ENCODE measurements at places on chromosomes 13 and 19. TPM values are rescaled to one million over a fixed set of nuclear protein-coding genes. Genes with fewer than 3 reads are reported as not detected.
A peak's percentile ranks its signal among the peaks of the same experiment; 100 is the strongest.

- DNase-seq, result no peak
Observed at GRCh38 chr13:63880705-63881104, 2465.1 kb upstream of the PCDH20 start.

DNA sequence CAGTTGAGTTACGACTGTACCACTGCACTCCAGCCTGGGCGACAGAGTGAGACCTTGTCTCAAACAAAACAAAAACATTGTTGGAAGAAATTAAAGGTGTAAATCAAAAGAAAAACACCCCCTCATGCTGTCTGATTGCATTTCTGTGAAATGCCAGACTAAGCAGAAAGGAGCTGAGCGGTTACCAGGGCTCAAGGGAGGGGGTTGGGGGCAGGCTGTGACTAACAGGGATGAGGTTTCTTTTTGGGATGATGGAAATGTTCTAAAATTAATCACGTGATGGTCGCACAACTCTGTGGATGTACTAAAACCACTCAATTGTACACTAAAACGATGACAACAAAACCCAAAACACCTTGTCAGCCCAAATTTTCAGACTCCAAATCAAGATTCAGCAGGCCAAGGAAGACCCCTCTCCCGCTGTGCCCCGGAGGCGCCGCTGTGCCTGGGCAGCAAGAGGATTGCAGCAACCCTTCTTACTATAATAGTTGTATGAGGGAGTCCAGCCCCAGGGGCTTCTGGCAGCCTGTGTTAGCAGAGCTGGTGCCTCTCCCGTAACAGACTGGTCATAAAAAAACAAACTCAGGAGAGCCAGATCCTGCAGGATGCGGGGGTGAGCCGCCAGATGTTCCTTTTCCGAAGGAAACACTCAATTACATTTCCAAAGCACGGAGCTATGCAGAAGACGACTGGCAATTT lies 20.9 kb downstream of the CAPS start:
- DNase-seq, result no peak

GRCh38 chr13:26062853-26063444 lies 11.1 kb upstream of the SHISA2 start:
- DNase-seq, result peak; percentile 30

Gene PRKD2
- 145 TPM for total RNA-seq

Gene FAM124A
- total RNA-seq, result not detected

- no peak for DNase-seq
Observed at GRCh38 chr13:112113851-112114250, 46.9 kb downstream of the SOX1 start.

Gene ZNF682
- total RNA-seq, result 7.5 TPM

DNA sequence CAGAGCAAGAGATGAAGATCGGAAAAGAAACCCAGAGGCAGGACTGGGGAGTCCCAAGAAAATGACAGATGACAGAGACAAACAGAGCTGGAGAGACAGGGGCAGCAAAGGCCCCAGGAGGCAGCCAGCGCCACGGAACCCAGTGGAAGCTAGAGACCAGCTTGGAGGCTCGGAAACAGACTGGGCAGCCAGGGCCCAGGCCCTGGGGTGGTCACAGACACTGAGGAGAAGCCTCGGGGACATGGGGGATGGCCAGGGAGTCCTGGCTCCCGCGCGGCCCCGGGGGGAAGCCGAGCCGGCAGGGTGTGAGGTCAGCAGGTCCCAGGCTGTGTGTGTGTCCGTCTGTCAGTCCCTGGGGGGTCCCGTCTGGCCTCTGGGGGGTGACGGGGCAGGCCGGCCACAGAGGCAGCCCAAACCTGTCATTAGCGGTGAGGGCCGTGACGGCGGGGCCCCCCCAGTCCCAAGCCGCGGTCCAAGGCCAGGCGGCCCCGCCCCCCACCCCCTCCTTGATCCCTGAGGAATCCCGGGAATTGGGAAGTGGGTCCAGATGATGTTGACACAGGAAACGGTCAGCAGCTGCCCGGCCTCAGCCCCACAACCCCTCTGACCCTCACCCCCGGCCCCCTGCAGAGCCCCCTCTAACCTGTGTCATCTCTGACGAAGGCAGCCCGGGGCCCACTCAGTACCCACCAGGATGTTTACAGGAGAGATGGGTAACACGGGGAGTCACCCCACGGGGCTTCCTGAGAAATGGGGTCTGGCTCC lies 2.5 kb upstream of the TMEM190 start:
- DNase-seq, result no peak

DNA sequence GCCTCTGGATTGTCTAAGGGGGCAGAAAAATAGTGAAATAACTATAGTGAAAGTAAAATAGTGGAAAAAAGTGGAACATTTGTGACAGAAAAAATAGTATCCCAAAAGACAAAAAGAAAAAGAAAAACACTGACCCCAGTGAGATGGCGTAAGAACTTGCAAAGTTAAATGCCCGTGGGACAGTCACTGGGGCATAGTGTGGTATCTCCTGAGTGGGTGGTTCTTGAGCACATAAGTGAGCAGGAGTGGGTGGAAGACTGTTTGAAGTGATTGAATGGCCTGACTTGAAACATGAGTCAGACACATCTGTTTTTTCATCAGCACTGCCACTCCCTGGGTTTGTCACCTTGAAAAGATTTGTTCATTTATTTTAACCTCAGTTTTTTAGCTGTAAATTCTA lies 2.5 kb downstream of the ZNF430 start:
- DNase-seq, result no peak

DNA sequence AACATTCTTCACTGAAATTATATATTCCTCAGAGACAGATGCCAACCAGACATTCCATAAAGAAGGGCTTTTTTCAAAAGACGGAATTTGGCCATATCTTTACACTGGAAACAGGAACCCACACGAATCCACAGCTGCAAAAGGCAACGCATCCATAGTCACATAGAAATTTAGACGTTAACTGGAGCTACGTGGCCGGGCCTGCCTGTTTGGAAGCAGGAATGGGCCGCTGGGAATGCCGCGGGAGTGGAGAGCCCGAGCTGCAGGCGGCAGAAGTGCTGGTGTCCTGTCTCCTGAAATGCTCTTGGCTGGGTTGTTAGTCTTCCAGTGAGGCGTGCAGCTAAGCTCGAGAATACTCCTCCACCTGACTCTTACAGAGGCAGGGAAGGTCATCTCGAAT lies 122.2 kb downstream of the KL start:
- no peak for DNase-seq

DNA sequence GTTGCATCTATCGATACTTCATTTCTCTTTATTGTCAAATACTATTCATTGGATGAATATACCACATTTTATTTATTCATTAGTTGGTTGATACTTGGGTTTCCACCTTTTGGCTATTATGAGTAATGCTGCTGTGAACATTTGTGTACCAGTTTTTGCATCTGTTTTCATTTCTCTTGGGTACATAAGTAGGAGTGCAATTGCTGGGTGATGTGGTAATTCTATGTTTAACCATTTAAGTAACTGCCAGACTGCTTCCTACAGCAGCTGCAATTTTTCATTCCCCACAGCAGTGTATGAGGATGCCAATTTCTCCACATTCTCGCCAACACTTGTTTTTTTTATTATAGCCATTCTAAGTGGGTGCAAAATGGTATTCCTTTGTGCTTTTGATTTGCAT lies 2.6 kb downstream of the KCNJ14 start:
- no peak for DNase-seq

DNA sequence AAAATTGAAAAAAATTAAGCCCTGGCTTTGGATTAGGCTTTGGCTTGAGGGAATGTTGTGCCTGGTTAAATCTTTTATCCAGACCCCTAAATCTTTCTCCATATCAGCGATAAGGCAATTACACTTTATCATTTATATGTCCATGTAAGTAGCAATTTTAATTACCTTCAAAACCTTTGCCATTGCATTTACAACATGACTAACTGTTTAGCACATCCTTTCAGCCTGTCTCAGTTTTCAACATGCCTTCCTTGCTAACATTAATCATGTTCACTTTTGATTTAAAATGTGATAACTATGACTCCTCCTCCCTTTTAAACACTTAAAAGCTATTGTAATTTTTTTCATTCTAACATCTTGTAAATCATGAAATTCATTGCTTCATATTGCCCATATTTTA lies 583.7 kb downstream of the SLITRK1 start:
- no peak for DNase-seq

- no peak for DNase-seq
Observed at GRCh38 chr19:48433337-48433736, 12.4 kb upstream of the GRWD1 start.

Gene RPL18A
- total RNA-seq, result 4,199 TPM

DNA sequence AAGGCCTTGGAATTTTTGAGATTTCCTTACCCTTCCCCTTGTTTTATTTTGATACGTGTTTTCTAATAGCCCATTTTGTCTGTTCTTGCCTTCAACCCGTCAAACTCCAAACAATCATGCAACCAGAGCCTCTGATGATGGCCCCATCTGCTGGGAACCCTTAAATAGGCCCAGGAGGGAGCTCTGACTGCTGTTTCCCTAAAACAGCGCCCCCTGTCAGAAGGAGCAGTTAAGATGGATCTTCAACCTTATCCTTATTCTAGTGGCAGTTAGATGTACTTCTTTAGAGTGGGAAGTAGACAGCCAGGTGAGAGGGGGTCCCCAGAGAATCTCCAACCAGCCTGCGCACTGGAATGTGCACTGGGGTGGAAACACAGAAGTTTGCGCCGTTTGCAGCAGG lies 1031.0 kb upstream of the PCDH9 start:
- DNase-seq, result no peak

DNA sequence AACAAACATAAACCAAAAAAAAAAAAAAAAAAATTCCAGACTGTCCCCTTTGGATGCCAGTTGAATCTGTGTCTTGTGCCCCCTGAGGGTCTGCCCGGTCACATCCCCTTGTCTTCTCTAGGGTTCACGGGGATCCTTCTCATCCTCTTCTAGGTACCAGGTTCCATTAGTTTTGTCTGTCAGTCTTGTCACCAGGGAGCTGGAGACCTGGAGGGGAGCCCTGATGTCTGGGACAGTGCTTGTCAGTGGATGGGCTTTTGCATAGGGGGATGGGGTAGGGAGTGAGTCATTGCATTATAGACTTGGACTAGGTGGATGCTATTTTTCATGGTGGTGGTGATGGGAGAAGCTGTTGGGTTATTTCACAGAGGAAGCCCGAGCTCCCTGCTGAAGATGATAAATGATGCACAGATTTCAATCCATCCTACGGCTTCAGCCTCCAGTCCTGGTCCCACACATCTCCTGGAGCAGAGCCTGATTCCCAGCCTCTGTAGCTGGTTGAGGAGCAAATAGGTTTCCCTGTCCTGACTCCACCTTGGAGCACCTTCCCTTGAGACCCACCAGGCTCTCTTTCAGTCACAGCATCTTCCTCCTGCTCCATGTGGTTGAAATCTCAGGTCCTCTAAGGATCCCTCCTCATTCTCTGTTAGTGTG lies 26.0 kb downstream of the WTIP start:
- no peak for DNase-seq

DNA sequence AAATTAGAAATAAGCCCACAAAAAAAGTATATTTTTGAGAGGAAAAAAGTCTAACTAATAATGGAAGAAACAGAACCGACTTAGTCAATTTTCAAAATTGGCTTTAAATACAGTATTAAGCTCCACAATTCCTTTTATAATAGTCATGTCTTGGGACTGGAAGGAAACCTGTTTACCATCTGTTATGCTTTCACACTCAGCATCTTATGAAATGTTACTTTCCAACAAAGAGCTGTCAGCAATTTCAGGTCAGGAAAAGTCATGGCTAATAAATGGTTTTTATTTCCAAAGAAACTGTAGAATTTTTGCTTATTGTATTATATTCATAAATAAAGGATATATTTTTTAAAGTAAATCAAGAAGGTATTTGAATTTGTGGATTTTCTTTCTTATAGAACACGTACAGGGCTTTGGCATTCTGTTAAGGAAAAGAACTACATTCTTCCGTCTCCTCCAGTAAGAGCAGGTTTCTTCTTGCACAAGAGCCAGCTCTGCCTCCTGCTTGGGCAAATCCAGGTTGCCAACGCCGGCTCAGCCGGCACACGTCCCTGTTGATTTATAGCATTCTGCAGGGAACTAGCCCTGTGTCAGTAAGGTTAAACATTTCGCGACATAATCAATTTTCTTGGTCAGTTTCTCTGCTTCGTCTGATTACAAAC lies 52.9 kb upstream of the GPR12 start:
- no peak for DNase-seq

GRCh38 chr13:50396001-50396400 lies 380.8 kb downstream of the KCNRG start:
- DNase-seq, result no peak

- no peak for DNase-seq
Observed at GRCh38 chr19:32971012-32971595, 654 bp downstream of the CEP89 start.

DNA sequence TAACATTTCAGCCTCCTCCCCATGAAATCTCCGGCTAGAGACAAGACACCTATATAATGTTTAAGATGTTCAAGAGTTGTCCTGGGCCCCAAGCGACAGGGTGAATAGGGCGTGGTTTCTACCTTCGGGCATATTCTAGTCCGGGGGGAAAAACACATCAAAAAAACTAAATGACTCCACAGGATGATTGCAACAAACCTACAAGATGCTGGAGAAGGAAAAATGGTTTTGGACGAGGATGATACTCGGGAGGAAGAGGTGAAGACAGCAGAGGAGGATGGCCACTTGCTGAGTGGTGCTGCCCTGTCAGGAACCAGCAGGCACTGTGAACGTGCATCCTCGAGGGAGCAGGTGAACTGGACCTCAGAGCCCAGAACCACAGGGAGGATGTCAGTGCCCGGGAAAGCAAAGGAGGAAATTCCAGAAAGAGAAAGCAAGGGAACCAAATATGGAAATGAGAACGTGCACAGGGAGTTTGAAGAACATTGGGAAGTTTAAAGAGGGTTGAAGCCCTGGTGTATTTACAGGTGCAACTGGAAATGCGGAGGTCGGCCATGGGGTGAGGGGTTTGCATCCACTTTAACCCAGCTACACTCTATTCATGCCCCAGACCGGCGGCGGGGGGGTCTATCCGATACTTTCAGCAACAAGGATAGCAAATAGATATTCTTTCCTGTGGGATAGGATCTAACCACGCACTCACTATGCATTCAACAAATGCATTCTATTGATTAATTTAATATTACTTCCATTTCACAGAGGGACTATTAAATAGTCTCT lies 50.6 kb downstream of the COL4A1 start:
- DNase-seq, result no peak

- no peak for DNase-seq
Observed at GRCh38 chr13:111241862-111242261, 78.6 kb upstream of the TEX29 start.

Gene CLEC11A
- 3.7 TPM for total RNA-seq

DNA sequence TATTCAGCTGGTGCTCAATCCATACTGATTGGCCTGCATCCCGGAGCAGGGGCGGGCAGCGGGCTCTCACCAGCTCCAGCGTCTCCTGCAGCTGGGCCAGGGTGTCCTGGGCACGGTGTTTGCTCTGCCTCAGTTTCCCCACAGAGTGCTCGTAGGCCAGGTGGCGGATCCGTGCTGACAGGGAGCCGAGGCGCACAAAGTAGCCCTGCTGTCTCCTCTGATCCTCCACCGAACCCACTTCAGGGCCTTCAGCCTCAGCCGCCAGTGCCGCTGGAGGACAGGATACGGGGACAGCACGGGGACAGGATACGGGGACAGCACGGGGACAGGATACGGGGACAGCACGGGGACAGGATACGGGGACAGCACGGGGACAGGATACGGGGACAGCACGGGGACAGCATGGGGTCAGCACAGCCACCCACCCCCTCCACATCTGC lies 7.3 kb upstream of the PLIN4 start:
- DNase-seq, result no peak

All from T-cell (primary cell).